PC-3 (cell line): ENCODE measurements at places on chromosomes 1 and 21. TPM values are rescaled to one million over a fixed set of nuclear protein-coding genes. Genes with fewer than 3 reads are reported as not detected.

DNA sequence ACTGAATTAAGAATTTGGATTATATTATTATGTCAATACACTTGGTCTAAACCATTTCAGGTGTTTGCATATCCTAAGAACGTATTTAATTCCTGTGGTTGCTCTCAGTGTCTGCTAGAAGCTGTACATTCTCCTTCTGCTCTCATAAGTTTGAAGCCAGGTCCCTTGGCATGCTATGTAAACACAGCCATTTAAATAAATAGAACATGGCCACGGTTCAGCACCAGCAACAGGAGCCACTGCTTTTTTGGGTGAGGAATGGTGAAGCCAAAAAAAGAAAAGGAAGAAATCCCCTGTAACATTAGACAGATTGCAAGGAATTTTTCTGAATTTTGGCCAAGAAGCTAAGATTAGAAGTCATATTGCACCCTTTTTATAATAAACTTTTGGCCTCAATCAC lies 19.1 kb downstream of the CCN1 start:
- H3K36me3 ChIP-seq, result no peaks in the 10 kb centered on the region
- peaks cover 8% of the 10 kb centered on the region; the same call in 1 of the 2 replicates for H3K4me1 ChIP-seq
- no peaks in the 10 kb centered on the region for H3K27me3 ChIP-seq
- no peak overlapping the region for H3K4me3 ChIP-seq
- no peak for DNase-seq
- no peak overlapping the region for H3K27ac ChIP-seq

- peaks cover 35% of the 10 kb centered on the region for H3K4me1 ChIP-seq
- no peaks in the 10 kb centered on the region for H3K27me3 ChIP-seq
- peak overlapping the region; percentile 83 for H3K27ac ChIP-seq
- H3K4me3 ChIP-seq, result peak overlapping the region; percentile 14; the same call in 1 of the 2 replicates
- peaks cover 3% of the 10 kb centered on the region; the same call in 1 of the 2 replicates for H3K36me3 ChIP-seq
- peak; percentile 91 for DNase-seq
These were observed 23.3 kb downstream of the ZBTB17 start for GRCh38 chr1:15952317-15953258.

GRCh38 chr21:38396325-38396724 lies 102.0 kb downstream of the ERG start:
- H3K27me3 ChIP-seq, result peaks cover 70% of the 10 kb centered on the region
- H3K27ac ChIP-seq, result no peak overlapping the region
- H3K4me3 ChIP-seq, result no peak overlapping the region
- H3K36me3 ChIP-seq, result no peaks in the 10 kb centered on the region
- no peak for DNase-seq

- H3K4me3 ChIP-seq, result no peak overlapping the region
- H3K36me3 ChIP-seq, result no peaks in the 10 kb centered on the region
- H3K27ac ChIP-seq, result no peak overlapping the region
- H3K4me1 ChIP-seq, result no peaks in the 10 kb centered on the region
- H3K27me3 ChIP-seq, result no peaks in the 10 kb centered on the region
- DNase-seq, result no peak
These were observed 363.0 kb downstream of the SETD4 start for GRCh38 chr21:35697321-35697808.

DNA sequence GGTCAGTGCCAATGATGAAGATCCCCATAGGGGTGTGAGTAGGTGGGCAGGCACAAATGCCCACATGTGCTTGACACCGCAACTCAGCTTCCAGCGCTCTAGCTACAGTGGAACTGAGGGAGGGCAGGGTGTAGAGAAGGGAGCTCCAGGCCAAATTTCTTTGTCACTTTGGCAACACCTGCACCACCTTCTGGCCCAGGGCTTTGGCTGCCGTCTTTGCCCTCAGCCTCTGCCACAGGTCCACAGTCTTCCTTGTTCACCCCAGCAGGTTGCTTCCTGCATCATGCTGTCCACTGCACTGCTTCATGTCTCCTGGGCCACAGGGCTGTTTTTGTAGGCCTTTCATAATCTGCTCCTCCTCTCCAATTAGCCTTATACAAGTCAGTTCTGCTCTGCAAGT lies 20.4 kb upstream of the FMOD start:
- no peaks in the 10 kb centered on the region for H3K36me3 ChIP-seq
- no peak for DNase-seq
- no peak overlapping the region for H3K4me3 ChIP-seq
- H3K27me3 ChIP-seq, result peaks cover 66% of the 10 kb centered on the region

GRCh38 chr1:92838519-92838918 lies 6.7 kb downstream of the RPL5 start:
- H3K27ac ChIP-seq, result no peak overlapping the region
- peaks cover 17% of the 10 kb centered on the region for H3K4me1 ChIP-seq
- no peak for DNase-seq
- H3K36me3 ChIP-seq, result peaks cover 97% of the 10 kb centered on the region

DNA sequence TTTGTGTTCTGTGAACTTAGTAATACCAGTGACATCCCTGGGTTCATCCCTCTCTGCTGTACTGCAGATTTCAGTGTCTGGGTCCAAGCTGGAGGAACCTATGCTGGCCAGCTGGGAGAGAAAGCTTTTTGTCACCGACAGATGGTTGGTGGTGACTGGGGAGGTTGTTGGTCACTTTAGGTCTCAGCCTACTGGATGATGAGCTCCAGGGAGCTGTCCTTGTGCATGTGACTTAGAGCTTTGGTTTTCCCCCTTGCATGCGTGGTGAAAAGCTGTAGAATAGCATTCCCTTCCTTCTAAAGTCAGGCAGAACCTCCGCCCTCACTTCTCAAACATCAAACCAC lies 22.9 kb upstream of the IKBKE start:
- H3K4me3 ChIP-seq, result no peak overlapping the region
- DNase-seq, result no peak
- H3K36me3 ChIP-seq, result peaks cover 8% of the 10 kb centered on the region; the same call in 1 of the 2 replicates
- peaks cover 22% of the 10 kb centered on the region for H3K4me1 ChIP-seq

DNA sequence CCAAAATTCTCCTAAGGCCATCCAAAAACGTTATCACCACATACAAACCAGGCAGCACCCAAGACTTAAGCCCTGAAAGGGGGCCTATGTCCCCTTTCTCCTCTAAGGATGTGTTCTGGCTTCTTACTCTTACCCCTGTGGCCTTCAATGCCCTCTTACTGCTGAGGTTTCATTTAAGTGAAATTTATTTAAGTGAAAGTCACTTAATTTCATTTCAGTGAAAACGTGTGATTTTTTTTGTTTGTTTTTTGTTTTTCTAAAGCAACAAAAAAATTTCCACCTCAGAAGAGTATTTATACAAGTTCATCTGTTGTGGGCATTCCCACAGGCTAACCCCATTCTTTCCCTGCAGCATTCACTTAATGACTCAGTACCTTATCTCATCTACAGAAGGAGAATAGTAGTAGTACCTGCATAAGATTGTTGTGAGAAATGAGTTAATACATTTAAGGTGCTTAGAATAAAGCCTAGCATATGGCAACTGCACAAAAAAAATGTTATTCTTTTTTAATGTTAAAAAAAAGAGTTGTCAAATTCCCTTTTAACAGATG lies 220.6 kb downstream of the CHRM3 start:
- no peaks in the 10 kb centered on the region for H3K36me3 ChIP-seq
- H3K27me3 ChIP-seq, result no peaks in the 10 kb centered on the region
- DNase-seq, result peak; percentile 54
- H3K4me3 ChIP-seq, result no peak overlapping the region
- H3K27ac ChIP-seq, result no peak overlapping the region

DNA sequence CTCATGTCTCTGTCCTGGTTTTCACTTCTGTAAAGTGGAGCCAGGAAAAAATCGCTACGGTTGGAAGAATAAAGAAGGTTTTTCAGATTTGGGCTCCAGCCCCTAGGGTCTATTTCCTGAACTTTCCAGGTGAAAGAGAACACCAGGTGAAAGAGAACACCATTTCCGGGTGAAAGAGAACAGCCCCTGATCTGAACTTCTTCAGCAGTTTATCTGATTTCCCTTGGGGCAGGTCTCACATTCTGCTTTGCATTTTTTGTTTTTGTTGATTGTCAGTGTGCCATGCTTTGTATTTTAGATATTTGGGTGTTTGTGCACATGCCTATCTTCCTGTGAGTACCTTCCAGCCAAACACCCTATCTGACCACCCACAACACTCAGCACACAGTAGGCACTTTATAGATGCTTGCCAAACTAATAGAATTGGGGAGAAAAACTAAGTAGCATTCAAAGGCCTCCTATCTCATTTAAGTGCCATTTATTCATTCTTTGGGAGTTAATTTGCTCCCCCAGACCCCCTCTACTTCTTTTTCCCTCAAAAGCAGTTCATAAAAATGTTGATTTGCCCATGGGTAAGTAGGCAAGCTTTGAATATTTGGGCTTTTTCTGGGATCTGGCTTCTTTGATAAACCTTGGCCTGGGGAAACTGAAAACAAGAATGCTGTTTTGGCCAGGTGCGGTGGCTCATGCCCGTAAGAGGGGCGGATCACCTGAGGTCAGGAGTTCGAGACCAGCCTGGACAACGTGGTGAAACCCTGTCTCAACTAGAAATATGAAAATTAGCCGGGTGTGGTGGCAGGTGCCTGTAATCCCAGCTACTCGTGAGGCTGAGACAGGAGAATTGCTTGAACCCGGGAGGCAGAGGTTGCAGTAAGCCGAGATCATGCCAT lies 2.2 kb downstream of the NAV1 start:
- H3K36me3 ChIP-seq, result no peaks in the 10 kb centered on the region
- peaks cover 21% of the 10 kb centered on the region for H3K4me1 ChIP-seq
- no peak overlapping the region for H3K27ac ChIP-seq
- H3K27me3 ChIP-seq, result no peaks in the 10 kb centered on the region
- no peak for DNase-seq

- peak overlapping the region; percentile 44; the same call in 1 of the 2 replicates for H3K4me3 ChIP-seq
- peaks cover 59% of the 10 kb centered on the region for H3K4me1 ChIP-seq
- no peaks in the 10 kb centered on the region for H3K27me3 ChIP-seq
- peak; percentile 90 for DNase-seq
- no peaks in the 10 kb centered on the region for H3K36me3 ChIP-seq
These were observed 204.0 kb downstream of the PLPP3 start for GRCh38 chr1:56375326-56375804.

GRCh38 chr1:19009882-19010321 lies 53.4 kb upstream of the IFFO2 start:
- H3K4me1 ChIP-seq, result peaks cover 62% of the 10 kb centered on the region
- no peaks in the 10 kb centered on the region for H3K36me3 ChIP-seq
- peak overlapping the region; percentile 47; the same call in 1 of the 2 replicates for H3K4me3 ChIP-seq
- peak; percentile 98 for DNase-seq
- peak overlapping the region; percentile 99 for H3K27ac ChIP-seq

- no peaks in the 10 kb centered on the region for H3K27me3 ChIP-seq
- H3K27ac ChIP-seq, result no peak overlapping the region
- DNase-seq, result peak; percentile 7
- no peak overlapping the region for H3K4me3 ChIP-seq
- no peaks in the 10 kb centered on the region for H3K4me1 ChIP-seq
These were observed 71.2 kb downstream of the LRRC40 start for GRCh38 chr1:70134148-70134547.

DNA sequence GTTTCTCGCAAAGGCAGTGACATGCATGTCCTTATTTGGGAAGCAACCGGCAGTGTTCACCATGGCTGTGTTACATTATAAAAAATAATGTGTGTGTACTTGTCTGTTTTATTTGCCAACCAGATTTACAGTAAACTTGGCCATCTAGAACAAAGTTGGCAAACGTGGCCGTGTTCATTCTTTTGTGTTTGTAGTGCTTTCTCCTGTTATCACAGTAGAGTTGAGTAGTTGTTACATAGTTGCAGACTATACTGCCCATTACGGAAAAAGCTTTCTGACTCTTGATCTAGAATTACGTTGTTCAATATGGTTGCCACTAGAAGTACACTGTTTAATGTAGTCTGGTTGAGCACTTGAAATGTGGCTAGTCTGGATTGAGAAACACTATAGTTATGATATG lies 19.4 kb downstream of the SOAT1 start:
- H3K27me3 ChIP-seq, result no peaks in the 10 kb centered on the region
- H3K36me3 ChIP-seq, result no peaks in the 10 kb centered on the region; the same call in 1 of the 2 replicates
- DNase-seq, result no peak
- H3K4me3 ChIP-seq, result no peak overlapping the region
- H3K27ac ChIP-seq, result no peak overlapping the region

DNA sequence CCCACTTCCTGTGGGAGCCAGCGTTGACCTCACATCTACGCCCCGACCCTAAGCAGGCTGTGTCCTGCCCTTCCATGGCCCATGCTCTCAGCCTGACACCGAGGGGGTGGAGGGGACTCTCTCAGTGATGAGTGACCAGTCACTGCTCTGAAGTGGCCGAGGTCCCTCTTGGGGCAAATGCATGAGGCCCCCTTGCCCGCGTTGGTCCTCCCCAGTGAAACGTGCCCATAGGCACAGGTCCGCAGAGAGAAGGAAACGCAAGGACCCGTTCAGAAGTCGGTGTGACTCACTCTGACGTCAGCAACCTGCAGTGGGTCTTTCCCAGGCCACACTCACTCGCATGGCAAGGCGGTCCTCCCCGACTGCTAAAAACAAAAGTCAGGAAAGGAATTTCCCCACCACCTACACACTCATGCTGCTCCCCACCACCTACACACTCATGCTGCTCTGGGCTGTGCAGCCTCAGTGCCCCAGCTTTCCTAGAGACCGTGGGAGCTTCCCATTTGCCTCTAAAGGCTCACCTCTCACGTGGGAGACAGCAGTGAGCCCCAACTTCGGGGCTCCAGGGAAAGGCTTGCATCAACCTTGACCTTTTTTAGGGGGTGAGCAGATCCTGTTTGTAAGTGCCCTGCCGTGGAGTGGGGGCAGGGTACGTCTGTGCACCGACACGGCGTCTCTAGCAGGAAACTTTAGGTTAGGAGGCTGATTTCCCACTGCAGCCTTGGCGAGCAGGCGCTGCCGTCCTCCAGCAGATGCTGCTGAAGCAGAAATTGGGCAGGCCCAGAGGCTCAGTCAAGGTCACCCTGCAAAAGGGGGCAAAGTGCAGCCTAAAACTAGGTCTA lies 11.4 kb downstream of the UBASH3A start:
- H3K27me3 ChIP-seq, result peaks cover 2% of the 10 kb centered on the region; the same call in 1 of the 2 replicates
- H3K36me3 ChIP-seq, result no peaks in the 10 kb centered on the region
- no peak overlapping the region for H3K4me3 ChIP-seq
- peak; percentile 82 for DNase-seq
- H3K27ac ChIP-seq, result peak overlapping the region; percentile 3; the same call in 1 of the 2 replicates

DNA sequence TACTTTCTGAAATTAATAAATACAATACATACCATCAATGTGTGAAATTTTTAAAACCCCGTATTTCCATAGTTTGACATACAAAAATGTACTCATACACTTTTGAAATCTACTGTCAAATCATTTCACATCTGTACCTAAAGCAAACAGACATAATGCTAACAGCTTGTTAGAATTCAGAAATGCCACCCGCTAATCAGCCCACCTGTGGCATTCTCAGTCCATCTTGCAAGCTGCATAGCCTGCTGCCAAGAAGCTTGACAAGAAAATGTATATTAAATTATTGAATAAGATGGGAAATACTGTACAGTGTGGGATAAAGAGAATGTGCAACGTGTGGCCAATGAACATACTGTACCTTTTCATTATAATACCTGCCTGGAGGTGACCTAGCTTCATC lies 55.1 kb downstream of the ZBTB18 start:
- H3K4me3 ChIP-seq, result no peak overlapping the region
- H3K27ac ChIP-seq, result no peak overlapping the region
- H3K4me1 ChIP-seq, result peaks cover 10% of the 10 kb centered on the region
- no peak for DNase-seq

Gene SPATC1L
- 41.7 and 49.5 TPM in 2 replicates for total RNA-seq

Gene SLFNL1
- 0.12 and 0.22 TPM in 2 replicates for total RNA-seq

Gene BRDT
- total RNA-seq, result not detected in 2 replicates

Gene APOBEC4
- total RNA-seq, result not detected in 2 replicates

Gene RTCA
- total RNA-seq, result 34.4 and 41.7 TPM in 2 replicates

Gene LIN28A
- total RNA-seq, result not detected in 2 replicates

Gene CSF1
- 2.0 and 4.1 TPM in 2 replicates for total RNA-seq

Gene HSPB7
- total RNA-seq, result not detected in 2 replicates

Gene KIF21B
- total RNA-seq, result 0.46 and 0.66 TPM in 2 replicates
